Hematopoietic multipotent progenitor cell treated with erythropoietin and hydrocortisone succinate and interleukin-3 and kit ligand, for 15 days (in vitro differentiated cells): ENCODE measurements at places on chromosomes 6 and 20.

DNA sequence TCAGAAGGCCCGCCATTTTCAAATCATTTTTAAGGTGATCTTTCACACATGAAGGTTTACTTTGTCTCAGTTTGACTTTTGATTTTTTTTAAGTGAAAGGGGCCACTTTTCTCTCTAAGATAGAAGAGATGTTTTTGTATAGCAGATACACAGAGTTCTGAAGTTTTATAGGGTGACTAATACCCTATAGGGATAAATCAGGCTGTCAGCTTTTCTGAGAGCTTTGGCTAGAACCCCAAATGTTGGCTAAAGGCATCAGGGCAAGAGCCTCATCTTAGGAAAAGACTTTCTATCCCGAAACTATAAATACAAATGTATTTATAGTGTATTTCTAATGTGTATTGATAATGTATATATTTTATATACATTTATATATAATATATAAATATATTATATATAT lies 181.4 kb downstream of the TBX18 start:
- no peak for DNase-seq

- no peak for DNase-seq
Observed at GRCh38 chr6:30840935-30841643, 43.2 kb upstream of the DDR1 start.

DNA sequence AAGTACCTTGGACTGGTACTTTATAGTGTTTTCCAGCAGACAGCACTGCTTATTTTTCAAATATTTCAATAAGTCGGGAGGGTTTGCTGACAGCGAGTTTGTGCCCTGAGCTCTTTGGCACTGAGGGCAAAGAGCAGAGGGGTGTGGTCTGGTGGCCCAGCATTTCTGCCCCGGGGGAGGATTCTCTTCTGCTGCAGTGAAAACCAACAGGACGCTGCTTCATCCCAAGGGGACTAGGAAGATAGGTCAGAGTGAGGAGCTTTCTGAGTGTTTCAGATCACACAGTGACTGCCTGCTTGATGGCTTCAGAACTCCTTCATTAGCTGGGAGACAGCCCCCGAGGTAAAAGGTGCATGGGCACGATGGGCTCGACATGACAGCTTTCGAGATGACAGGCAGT lies 8.6 kb downstream of the ULBP2 start:
- no peak for DNase-seq

- no peak for DNase-seq
Observed at GRCh38 chr6:168574699-168575195, 133.8 kb downstream of the SMOC2 start.

DNA sequence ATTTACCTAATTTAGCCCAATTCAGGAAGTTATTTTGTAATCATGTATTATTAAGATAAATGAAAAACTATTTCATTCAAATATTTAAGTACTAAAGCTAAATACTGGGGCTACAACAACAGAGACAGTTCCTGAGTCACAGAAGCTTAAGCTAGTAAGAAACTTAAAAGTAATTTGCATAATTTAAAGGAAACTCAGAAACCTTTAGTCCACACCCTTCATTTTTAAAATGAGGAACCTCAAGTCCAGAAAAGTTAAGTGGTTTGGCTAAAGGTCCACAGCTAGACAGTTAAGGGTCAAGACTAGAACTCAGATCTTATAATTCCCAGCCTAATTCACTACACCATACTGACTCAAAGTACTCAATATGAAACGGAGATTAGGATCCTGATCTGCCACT lies 7.2 kb downstream of the LMBRD1 start:
- no peak for DNase-seq

- no peak for DNase-seq
Observed at GRCh38 chr20:61700595-61701140, 365.0 kb downstream of the TAF4 start.

GRCh38 chr6:161138543-161139303 lies 135.1 kb downstream of the AGPAT4 start:
- DNase-seq, result no peak

DNA sequence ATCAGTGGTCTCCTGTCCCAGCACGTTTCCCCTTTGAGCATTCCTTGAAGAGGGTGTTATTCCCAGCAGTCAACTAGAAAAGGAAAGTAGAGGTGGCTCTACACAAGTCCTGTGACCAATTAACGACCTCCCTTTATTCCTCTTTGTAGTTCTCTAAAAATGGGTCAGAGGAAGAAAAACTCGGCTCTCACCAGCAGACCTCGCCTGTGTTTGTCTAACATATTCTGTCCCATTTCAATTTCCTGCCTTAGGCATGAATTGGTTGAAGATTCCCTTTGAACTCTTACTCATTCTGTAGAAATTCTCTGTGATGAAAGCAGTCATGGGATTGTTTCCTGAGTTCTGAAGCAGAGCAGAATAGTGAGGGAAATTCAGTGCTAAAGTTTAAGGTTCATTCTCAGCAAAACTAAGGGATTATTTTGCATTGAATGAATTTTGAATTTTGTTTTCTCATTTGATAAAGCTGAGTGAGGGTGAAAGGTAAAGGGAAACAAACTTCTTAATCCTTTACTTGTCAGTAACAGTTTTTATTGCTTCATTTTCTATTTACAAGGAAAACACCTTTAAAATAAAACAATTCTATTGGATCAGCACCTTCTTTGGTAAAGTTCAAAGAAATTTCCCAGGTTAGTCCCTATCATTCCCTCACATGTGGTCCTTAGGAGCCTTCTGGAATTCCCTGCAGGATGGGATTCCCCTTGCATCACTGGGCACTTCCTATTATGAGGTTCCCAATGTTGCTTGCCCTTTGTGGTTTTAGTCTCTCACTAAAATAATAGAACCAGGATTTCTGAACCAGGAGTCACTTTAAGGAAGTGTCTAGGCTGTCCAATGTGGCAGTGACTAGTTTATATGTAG lies 105.8 kb downstream of the SLX4IP start:
- DNase-seq, result no peak

DNA sequence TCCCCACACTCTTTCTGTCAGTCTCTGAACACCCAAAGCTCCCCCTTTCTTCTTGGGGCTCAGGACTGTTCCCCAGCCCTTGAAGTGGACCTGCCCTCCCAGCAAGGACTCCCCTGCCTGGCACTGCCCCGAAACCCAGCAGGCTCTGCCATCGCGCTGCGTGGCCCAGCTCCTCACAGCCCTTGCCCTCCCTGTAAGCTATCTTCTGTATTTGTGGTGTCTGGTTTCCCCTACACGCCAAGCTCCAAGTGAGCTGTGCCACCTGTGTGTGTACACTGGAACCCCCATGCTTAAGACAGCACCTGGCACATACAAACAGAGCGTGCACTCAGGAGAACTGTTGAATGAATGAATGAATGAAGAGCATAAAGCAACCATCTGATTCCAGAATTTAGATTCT lies 57.7 kb downstream of the TMEM242 start:
- DNase-seq, result no peak

- no peak for DNase-seq
Observed at GRCh38 chr6:118746825-118747174, 95.4 kb upstream of the CEP85L start.

DNA sequence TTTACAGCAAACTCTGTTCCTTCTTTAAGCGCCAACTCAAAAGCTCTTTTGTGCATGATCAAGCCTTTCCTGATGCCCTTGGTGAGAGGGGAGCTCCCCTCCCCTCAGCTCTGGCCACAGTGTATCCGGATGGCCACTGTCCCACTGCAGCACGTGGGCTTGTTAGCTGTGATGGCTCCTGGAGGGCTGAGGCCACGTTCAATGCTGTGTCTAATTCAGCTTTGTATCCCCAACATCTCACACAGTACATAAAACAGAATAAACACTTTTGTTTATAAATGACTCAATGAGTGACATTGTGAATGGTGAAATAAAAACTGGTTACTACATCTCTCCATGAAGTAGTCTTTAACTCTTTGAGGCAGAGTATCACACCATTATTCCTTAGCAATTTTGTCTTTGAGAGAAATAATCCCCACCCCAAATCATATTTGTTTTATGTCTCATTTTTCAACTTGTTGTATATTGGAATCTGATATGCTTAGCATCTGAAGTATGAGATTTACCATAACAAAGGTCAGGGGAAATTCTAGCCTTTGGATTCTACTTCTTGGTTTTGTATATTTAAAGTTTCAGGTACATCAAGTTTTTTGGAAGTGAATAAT lies 44.5 kb downstream of the EDN1 start:
- no peak for DNase-seq

DNA sequence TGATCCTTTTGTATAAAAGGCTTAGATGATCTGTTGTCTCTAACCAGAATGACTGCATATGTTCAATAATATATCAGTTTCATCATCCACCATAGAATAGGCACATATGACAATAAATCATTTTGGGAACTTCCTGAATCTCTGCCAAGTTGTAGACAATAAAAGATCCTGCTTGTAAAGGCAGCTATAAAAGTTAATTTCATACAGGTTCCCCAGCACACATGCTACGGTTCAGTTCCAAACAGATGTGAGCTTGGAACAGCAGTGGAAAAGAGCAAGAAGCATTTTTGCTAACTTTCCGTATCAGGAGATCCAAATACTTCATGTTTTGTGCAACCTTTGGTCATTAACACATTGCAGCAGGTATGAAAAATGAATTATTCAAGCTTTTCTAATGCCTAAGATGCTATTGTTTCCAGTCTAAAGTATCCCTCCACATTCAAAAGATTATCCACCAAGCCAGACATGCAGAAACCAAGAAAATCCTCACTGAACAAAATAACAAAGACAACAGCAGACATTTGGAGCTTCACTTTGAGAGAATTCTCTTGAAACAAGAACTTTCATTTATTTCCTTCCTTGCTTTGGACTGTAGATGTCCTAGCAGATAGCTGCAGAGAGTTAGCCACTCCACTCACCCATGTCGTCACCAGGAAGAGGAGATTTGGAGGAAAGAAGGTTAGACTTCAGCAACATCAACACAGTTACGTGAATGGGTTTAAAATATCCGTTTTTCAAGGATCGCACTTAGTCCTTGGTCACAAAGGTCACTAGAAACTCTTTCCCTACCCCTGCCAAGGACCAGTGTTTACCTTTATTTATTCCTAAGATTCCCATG lies 453.5 kb upstream of the JARID2 start:
- DNase-seq, result no peak

DNA sequence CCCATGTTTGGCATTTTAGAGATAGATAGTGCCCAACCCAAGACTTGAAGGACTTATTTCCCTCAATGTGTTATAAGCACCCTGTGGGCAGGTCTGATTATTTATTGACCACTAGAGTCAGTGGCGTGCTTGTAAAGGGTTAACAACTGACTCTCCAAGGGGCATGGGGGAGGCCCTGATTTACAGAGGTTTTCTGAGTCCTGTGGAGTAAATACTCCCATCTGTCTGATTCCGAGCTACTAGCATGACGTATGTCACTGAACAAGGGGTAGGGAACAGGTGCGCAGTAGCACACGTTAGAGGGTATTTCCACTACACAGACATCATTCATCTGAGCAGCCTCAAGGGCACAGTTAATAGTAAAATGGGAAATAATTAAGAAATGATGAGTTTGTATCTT lies 17.4 kb upstream of the TRAM2 start:
- DNase-seq, result no peak

- no peak for DNase-seq
Observed at GRCh38 chr6:31007694-31008093, 2.6 kb upstream of the MUC22 start.

DNA sequence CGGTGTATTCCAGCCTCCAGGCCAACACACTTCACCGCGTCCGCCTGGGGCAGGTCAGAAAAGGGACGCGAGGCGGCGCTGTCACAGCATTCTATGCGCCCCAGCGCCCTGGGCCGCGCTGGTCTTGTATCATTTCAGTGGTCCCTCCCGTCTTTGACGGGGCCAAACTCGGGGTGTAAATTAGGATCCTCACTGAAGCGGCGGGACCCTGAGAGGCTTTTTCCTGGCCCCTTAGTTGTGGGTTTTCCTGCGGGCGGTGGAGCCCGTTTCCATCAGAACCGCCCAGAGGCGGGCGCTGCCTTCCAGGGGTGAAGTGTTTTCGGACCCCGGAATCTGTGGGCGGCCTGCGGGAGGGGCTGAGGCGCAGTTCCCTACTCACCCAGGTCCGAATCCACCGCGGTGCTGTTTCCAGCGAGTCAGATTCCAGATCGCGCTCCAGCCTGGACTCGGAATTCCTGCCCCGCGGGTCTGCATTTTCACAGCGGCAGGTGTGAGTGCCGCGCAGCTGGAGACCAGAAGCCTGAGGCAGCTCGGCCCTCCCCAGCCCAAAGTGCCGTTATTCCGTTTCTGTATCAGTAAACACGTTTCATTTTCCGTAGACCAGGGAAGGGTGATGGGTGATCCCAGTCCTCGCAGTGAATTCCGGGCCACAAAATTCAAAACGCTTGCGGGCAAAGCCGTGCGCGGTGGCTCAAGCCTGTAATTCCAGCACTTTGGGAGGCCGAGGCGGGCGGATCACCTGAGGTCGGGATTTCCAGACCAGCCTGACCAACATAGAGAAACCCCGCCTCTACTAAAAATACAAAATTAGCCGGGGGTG lies 3.9 kb upstream of the MICB start:
- DNase-seq, result peak; percentile 82
